Stimulated activated memory B cell treated with anti-CD40 and anti-IgM and Interleukin-4, amounts not matched to agents 10 μg/mL and 1 μg/mL and 100 μg/mL, for 72 hours (primary cell): ENCODE measurements at places on chromosomes 6 and 20.

DNA sequence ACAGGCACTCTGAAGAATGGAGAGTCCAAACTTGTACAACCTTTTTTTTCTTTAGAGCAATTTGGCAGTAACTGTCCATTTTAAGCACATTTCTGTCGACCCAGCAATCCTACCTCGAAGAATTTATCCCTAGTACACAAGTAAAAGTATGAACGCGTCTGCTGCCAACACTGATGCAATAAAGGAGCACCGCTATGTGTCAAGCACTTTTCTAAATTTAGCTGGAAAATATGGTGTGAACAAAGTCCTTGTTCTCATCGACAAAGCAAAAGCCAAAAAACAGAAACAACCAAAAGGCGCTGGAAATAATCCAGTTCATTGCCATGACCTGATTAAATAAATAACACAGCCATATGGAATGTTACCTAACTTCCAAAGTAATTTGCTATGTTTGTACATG is 1.1 kb downstream of the DPM1 start:
- no peak for ATAC-seq

DNA sequence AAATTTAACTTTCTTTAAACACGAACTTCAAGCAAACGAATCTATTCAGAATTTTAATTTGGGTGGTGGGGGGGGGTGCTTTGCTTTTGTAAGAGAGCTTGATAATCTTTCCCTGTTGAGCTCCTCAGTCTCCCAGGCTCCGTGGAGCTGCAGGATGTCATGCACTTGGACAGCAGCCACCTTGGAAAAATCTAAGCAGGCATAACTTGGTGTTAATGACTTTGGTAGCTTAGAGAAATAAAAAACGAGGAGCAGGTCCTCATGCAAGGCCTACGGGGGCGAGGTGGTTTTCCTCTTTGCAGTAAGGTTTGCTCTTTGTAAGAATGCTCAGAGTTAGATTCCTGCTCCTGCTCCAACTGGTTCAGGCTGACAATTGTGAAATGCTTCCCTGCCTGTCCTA is 102.3 kb downstream of the EDN1 start:
- no peak for ATAC-seq

DNA sequence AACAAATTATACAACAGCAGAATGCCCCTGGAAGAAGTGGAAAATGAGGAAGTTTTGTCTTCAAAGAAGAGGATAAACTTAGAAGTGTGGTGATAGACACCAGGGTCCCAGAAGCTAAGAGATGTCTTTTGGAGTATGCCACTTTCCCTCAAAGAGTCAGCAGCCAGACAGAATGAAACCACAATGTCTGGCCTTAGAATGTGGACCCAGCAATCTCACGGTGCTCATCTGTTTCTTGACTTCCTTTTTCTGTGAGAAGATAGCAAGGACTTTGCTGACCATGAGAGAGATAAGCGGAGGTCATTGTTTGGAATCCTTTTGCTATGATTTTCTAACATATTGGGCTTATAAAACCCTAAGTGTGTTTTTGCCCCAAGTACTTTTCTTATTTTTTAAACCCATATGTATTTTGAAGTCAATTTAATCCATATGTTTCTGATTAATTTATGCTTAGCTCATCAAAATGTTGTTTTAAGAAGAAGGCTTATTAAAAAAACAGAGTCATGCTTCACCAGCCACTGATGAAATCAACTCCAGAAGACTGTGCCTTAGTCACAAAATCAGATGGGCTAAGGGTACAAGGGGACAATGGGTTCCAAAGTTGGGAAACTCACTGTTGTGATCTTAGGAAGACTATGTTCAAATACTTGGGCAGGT is 451.2 kb upstream of the JAG1 start:
- ATAC-seq: no peak

DNA sequence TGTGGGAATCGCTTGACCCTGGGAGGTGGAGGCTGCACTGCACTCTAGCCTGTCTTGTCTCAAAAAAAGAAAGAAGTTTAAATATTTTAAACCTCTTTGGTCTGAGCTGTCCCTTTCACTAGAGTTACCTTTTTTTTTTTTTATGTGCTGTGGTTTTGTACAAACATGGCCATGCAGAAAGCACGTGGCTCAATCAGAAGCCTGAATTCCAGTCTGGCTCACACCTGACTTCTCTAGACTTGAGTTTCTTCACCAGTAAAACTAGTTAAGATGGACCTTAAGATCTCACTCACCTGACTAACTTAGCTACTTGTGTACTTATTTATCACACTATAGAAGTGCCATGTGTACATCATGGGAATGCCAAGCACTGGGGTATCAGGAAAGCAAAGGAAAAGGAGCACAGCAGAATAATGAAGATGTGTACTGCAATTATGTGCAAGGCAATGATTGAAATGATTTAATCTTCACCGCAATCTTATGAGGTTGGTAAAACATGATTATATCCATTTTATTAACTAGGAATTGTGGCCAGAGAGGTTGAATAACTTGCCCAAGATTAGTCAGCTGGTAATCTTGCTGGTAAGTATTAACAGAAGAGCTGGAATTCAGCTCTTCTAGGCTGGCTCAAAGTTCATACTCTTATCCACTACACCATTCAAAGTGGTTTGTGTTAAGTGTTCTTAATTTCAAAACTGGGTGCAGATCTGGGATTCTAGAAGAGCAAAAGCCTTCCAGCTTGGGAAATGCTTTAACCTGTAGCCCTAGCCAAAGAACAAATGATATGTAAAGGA is 10.7 kb downstream of the HMGN3 start:
- no peak for ATAC-seq

GRCh38 chr20:25750220-25750764 is 53.6 kb upstream of the ZNF337 start:
- no peak for ATAC-seq

DNA sequence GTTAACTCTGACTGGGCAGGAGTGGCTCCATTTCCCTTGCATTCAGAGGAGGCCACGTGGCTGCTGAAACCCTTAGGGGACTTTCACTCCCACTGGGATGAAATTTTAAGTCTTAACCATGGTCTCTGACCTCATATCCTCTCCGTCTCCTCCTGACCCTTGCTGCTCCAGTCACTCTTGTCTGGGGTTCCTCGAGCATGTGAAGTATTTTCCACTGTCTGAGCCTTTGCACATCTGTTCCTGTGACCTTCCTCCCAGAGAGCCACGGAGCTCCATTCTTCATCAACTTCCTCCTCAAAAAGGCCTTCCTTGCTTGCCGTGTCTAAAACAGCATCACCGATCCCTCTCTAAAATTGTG is 153.0 kb upstream of the UST start:
- no peak for ATAC-seq
